ENCODE measurements at places on chromosomes 1 and 21.

GRCh38 chr21:26148840-26149354, 21.7 kb downstream of the APP start:
- peak; percentile 75 for DNase-seq

- no peak for DNase-seq
These were observed 32.5 kb downstream of the ZNF644 start for GRCh38 chr1:90989302-90989701.

- no peak for DNase-seq
These were observed 7.0 kb upstream of the MAST2 start for GRCh38 chr1:45796381-45796780.

DNA sequence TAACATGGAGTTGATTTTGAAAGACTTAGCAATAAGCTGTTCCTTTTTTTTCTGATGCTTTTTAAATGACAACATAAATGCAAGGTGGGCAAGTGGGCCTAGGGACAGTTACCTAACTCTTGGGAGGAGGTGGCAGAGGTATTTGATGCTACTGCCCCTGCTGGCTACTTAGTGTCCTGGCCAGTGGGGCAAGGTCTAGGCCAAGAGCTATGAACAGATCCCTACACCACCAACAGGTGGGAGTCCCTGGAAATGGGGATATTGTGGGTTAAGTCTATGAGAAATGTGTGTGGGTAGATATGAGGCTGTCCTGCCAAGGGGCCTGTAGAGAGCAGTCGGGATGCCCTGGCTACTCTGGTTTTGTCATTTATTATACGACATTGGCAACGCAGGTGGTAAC, 31.3 kb upstream of the B3GALT5 start:
- no peak for DNase-seq

GRCh38 chr1:17883662-17884395, 128.7 kb downstream of the ACTL8 start:
- DNase-seq, result peak; percentile 22

DNA sequence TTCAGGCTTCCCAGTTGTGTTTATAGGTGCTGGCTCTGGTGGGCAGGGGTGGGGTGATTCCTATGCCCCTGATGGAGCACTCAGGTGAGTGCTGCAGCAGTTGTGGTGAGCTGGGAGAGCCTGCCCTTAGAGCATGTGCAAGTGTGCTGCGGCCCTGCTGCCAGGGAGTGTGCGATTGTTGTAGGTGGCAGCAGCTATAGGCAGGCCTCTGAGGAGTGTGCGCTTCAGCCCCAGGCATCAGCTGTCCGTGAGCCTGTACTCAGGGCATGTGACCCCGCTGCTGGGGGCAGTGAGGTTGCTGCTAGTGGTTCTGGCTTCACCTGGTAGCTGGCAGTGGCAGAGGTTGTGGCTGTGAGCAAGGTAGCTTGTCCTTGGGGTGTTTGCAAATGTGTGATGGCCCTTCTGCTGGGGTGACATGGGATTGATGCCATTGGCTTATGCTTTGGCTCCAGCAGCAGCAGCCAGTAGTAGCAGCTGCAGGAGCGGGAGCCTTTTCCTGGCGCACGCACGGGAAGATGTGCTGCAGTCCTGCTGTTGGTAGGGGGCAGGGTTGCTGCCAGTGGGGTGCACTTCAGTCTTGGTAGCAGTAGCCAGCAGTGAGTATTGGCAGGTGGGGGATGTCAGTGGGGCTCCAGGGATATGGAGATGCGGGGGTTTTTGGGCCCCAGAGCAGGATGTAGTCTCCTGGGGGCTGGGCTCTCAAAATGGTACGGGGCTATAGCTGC, 37.7 kb downstream of the SYCP1 start:
- no peak for DNase-seq

- no peak for DNase-seq
These were observed 10.4 kb upstream of the PTPRF start for GRCh38 chr1:43520100-43520778.

Data from islet precursor cell (in vitro differentiated cells).